Activated CD4-positive, CD25-positive, alpha-beta regulatory T cell treated with anti-CD3 and anti-CD28 coated beads, Interleukin-2, amount 50 U/mL, for 72 hours (primary cell): ENCODE measurements at places on chromosomes 16 and 17.

GRCh38 chr17:82031885-82032627, 578 bp downstream of the RAC3 start:
- DNase-seq: no peak

- DNase-seq: no peak
Observed at GRCh38 chr16:78528265-78528664, 428.8 kb downstream of the WWOX start.

DNA sequence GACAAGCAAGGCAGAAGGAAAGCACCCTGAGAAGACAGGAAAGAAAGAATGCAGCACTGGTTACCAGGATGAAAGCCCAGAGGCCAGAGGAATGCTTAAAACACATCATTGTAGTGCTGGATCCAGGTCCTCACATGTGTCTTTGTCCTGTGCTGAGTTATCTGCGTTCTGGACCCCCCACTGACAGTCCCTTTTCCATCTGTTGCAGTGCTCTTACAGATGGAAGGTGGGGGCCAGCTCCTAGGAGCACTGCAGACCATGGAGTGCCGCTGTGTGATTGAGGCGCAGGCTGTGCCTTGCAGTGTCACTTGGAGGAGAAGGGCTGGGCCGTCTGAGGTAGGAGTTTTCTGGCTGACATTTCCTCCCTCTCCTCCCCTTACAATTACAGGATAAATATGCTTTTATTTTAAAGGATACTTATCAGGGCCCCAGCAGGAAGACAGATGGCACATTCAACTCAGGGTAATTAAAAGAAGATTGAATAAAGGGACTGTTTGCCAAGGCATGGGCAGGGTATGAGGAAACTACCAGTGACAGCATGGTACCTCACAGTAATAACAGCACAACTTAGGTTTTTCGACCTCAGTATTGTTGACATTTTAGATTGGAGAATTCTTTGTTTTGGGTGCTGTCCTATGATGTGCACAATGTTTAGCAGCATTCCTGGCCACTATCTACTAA, 3.0 kb downstream of the EME1 start:
- DNase-seq: no peak

- DNase-seq: no peak
Observed at GRCh38 chr17:2905269-2905668, 109.0 kb downstream of the RAP1GAP2 start.

- DNase-seq: no peak
Observed at GRCh38 chr16:6573577-6573976, 759.1 kb upstream of the RBFOX1 start.

DNA sequence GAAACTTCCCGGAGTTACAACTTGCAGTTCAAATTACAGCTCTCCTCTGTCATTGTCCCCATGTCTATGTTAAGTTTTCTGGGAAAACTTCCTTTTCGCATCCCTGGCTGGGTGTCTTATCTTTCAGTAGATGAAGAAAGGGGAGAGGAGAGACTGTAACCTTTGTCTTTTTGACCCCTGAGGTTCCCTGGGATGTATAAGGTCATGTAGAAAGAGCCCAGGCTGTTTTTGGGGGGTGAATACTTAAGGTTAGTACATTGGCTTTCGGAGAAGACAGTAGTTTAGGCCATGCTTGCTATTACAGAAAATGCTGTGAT, 31.1 kb downstream of the HS3ST3B1 start:
- no peak for DNase-seq

- no peak for DNase-seq
Observed at GRCh38 chr16:860891-861290, 60.4 kb upstream of the GNG13 start.

DNA sequence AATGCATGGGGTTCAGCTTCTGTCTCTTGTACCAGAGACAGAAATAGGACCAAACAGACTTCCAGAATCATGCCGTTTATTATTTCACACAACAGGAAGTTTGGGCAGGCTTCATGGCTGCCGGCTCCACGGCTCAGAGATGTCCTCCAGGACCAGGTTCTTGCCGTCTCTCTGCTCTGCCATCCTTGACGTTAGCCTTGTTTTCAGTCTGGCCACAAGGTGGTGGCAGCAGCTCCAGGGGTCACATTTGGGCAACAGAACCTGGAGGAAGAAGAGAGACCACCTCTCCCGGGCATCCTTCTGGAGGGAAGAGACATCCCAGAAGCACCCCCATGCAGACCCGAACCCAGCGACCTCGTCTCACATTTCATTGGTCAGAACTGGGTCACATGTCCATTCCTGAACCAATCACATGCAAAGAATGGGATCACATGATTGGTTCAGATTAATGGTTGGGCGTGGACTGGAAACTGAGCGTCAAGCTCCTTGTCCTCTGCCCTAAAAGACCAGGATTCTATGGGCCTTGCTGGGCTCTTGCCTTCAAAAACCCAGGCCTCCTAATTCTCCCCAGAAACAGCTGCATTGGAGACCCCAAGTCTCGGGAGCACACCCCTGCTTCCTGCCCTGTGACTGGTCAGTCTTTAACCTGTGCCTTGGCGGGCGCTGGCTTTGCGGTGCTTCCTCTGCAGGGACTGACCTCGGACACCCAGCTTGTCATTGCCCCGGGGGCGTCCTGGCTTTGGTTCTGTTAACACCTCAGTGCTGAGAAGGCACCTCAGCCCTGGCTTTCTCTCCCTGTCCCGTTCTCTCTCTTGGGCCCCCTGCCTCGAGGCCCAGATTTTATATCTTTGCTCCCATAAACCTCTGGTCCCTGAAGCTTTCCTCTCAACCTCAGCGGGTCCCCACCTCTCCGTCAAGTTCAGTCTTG, 63.3 kb downstream of the IRF8 start:
- no peak for DNase-seq

GRCh38 chr16:67548265-67549126, 13.8 kb upstream of the CTCF start:
- no peak for DNase-seq

DNA sequence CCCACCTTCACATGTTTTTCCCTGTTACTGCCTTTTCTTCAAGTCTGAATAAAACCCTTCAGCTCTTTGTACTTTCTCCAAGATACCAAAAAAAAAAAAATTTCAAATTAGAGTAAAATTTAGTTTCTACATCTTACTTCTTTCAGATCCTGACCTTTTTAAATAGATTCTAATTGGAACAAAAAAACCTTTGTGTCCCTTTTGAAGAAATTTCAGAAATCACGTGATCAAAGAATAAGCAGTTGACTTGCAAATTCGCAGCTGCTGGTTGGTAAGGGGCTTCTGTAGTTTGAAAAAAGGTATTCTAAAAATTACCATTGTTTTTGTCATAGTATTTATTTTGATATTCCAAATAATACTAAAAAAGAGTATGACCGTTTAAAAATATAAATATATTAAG, 71.7 kb downstream of the CDC27 start:
- DNase-seq: no peak

GRCh38 chr17:79650861-79651260, 40.0 kb upstream of the RBFOX3 start:
- DNase-seq: no peak
